CD8-positive, alpha-beta memory T cell (primary cell): ENCODE measurements at places on chromosomes 2 and 18. TPM values are rescaled to one million over a fixed set of nuclear protein-coding genes. Genes with fewer than 3 reads are reported as not detected.
A peak's percentile ranks its signal among the peaks of the same experiment; 100 is the strongest.

Gene NGEF
- total RNA-seq = not detected

Gene CFC1
- total RNA-seq = not detected

Gene TMEM150A
- 6.3 TPM for total RNA-seq

- no peak overlapping the region for H3K27ac ChIP-seq
- no peaks in the 10 kb centered on the region for H3K36me3 ChIP-seq
- H3K27me3 ChIP-seq = no peaks in the 10 kb centered on the region
These were observed 51.6 kb upstream of the FMNL2 start for GRCh38 chr2:152283392-152283791.

- H3K4me3 ChIP-seq = no peak overlapping the region
- H3K27me3 ChIP-seq = no peaks in the 10 kb centered on the region
- DNase-seq = no peak
- H3K36me3 ChIP-seq = no peaks in the 10 kb centered on the region
These were observed 75.5 kb upstream of the TAF1B start for GRCh38 chr2:9767656-9768281.

GRCh38 chr2:214676421-214677089, 132.9 kb downstream of the BARD1 start:
- H3K36me3 ChIP-seq = no peaks in the 10 kb centered on the region
- no peak overlapping the region for H3K4me3 ChIP-seq
- no peak for DNase-seq
- H3K4me1 ChIP-seq = no peaks in the 10 kb centered on the region
- H3K27me3 ChIP-seq = no peaks in the 10 kb centered on the region
- H3K27ac ChIP-seq = no peak overlapping the region

- no peak overlapping the region for H3K27ac ChIP-seq
- no peaks in the 10 kb centered on the region for H3K36me3 ChIP-seq
- H3K27me3 ChIP-seq = no peaks in the 10 kb centered on the region
- H3K4me1 ChIP-seq = peaks cover 59% of the 10 kb centered on the region
These were observed 42.3 kb upstream of the LPIN2 start for GRCh38 chr18:3055186-3055728.

DNA sequence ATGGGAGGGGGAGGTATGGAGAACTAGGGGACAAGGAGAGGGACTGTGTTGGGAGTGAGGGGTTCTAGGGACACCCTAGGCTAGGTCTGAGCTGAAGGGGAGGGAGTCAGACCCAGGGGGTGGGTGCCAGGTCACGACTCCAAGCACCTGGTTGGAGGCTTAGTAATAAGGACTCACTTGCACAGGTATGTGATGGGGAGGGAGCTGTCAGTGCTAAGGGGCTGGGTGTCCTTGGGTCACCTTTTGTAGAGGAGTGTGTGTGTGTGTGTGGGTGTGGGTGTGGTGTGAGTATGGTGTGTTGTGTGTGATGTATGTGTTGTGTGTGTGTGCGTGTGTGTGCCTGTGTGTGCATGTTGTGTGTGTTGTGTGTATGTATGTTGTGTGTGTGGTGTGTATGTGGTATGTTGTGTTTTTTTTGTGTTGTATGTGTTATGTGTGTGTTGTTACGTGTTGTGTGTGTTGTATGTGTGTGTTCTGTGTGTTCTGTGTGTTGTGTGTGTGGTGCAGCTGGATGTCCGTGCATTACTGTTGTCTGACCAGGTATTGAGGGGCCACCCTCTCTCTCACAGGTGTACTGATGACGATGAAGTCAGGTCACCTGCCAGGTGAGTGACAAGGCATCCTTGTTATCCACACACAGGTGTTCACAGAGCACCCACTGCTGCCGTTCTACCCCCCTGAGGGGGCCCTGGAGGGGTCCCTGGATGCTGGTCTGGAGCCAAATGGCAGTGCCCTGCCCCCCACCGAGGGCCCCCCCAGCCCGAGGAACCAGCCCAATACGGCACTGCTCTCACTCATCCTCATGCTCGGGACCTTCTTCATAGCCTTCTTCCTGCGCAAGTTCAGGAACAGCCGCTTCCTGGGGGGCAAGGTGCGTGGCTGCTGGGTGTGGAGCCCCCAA, 9.8 kb downstream of the SLC4A3 start:
- no peak overlapping the region for H3K27ac ChIP-seq
- H3K36me3 ChIP-seq = no peaks in the 10 kb centered on the region
- H3K4me3 ChIP-seq = no peak overlapping the region
- no peaks in the 10 kb centered on the region for H3K4me1 ChIP-seq
- H3K27me3 ChIP-seq = no peaks in the 10 kb centered on the region

Gene EN1
- not detected for total RNA-seq

- H3K27me3 ChIP-seq = no peaks in the 10 kb centered on the region
- peak overlapping the region; percentile 93 for H3K4me3 ChIP-seq
- peak overlapping the region; percentile 84 for H3K27ac ChIP-seq
- H3K36me3 ChIP-seq = peaks cover 22% of the 10 kb centered on the region
These were observed 4.7 kb downstream of the CYTIP start for GRCh38 chr2:157438863-157439823.

GRCh38 chr2:146985753-146986152, 859.1 kb upstream of the ACVR2A start:
- H3K4me3 ChIP-seq = no peak overlapping the region
- H3K27me3 ChIP-seq = no peaks in the 10 kb centered on the region
- no peak overlapping the region for H3K27ac ChIP-seq
- no peak for DNase-seq

- H3K27ac ChIP-seq = no peak overlapping the region
- DNase-seq = no peak
- no peaks in the 10 kb centered on the region for H3K27me3 ChIP-seq
- H3K4me1 ChIP-seq = no peaks in the 10 kb centered on the region
- no peak overlapping the region for H3K4me3 ChIP-seq
These were observed 31.9 kb upstream of the BMPR2 start for GRCh38 chr2:202344178-202344577.

GRCh38 chr2:37615804-37616676, 55.4 kb downstream of the CDC42EP3 start:
- no peaks in the 10 kb centered on the region for H3K27me3 ChIP-seq
- DNase-seq = peak; percentile 80
- peaks cover 42% of the 10 kb centered on the region for H3K4me1 ChIP-seq
- H3K27ac ChIP-seq = peak overlapping the region; percentile 33
- no peaks in the 10 kb centered on the region for H3K36me3 ChIP-seq
- no peak overlapping the region for H3K4me3 ChIP-seq

DNA sequence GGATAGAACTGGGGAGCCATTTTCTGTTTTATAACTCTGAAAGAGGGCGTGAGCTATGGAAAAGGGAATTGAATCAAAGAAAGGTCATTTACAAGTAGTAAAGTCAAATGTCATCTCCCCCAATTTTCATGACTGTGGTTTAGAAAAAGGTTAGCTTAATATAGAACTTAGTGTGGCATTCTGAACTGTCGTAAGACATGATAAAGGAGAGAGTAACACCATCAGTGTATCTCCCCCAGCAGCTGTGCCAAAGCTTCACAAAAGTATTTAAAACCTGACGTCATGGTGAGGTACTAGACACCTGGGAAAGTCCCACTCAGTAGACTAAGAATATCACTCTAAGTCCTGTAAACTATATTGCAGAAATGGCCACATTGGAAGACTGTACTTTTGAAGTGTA, 5.8 kb upstream of the IKZF2 start:
- no peak overlapping the region for H3K27ac ChIP-seq
- H3K36me3 ChIP-seq = no peaks in the 10 kb centered on the region
- peaks cover 4% of the 10 kb centered on the region for H3K4me1 ChIP-seq
- DNase-seq = peak; percentile 22

DNA sequence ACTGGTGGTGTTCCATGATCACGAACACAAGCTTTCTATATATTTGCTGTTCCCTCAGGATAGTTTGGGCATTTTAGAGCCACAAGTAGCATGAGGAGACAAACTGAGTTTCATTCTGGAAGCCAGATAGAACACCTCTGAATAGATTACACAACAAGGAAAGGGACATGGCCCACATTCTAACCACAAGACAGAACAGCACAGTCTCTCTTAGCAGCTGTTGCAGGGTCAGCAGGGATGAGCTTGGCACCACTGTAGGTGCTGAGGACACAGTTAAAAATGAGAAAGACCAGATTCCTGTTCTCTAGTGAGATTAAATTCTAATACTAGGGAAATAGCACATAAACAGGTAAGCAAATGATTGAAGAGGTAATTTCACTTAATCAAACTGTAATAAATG, 235.3 kb downstream of the ZNF407 start:
- H3K27me3 ChIP-seq = no peaks in the 10 kb centered on the region
- no peaks in the 10 kb centered on the region for H3K4me1 ChIP-seq
- H3K4me3 ChIP-seq = no peak overlapping the region
- DNase-seq = no peak
- H3K27ac ChIP-seq = no peak overlapping the region
- no peaks in the 10 kb centered on the region for H3K36me3 ChIP-seq

Gene ARMC9
- 6.4 TPM for total RNA-seq

Gene TUBA3E
- not detected for total RNA-seq

Gene RTN4
- total RNA-seq = 105 TPM

DNA sequence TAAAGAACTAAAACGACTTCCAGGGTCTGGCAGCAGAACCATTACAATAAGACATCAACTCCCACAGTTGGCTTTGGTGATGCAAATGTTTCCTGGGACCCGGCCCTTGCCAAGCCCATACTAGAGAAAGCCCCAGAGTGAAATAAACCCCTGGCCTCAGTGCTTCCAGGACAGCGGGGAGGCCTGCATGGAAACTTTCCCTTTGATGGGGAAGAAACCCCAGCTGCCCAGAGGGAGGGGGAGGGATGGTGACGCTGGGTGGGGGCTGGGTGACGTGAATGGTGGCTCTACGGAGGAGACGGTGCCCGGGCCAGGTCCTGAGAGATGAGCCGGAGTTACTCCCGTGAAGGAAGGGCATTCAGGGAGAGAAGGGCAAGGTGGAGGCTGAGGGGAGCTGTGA, 27.5 kb downstream of the INHBB start:
- H3K36me3 ChIP-seq = no peaks in the 10 kb centered on the region
- no peak overlapping the region for H3K4me3 ChIP-seq
- no peaks in the 10 kb centered on the region for H3K27me3 ChIP-seq
- no peak for DNase-seq
- H3K27ac ChIP-seq = no peak overlapping the region
- no peaks in the 10 kb centered on the region for H3K4me1 ChIP-seq

Gene EMX1
- total RNA-seq = 0.57 TPM

DNA sequence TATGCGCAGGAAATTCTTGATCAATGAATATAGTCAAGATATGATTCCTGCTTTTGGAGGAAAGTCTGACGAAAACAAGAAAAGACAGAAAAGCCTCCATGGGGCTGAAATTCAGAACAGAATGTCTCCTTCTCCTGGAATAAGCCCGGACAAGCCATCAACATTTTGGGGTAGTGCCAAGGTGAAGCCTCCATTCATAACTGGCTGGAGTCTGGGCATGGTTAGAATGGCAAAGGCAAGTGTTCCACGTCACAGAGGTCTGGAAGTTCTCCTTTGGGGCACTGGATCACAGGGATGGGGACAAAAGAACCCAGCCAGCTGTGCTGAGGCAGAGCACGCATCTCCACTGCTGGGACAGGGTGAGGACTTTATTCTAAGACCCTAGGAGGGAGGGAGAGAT, 505.7 kb downstream of the CMPK2 start:
- no peak for DNase-seq
- H3K27me3 ChIP-seq = no peaks in the 10 kb centered on the region
- no peaks in the 10 kb centered on the region for H3K4me1 ChIP-seq

GRCh38 chr2:73993376-73993775, 8.7 kb downstream of the TET3 start:
- no peak for DNase-seq
- H3K4me1 ChIP-seq = peaks cover 54% of the 10 kb centered on the region
- H3K36me3 ChIP-seq = no peaks in the 10 kb centered on the region
- H3K4me3 ChIP-seq = no peak overlapping the region

Gene PAX3
- not detected for total RNA-seq

GRCh38 chr2:221370857-221371211, 201.3 kb downstream of the EPHA4 start:
- no peak for DNase-seq
- no peak overlapping the region for H3K27ac ChIP-seq
- no peaks in the 10 kb centered on the region for H3K27me3 ChIP-seq
- no peak overlapping the region for H3K4me3 ChIP-seq
- H3K36me3 ChIP-seq = no peaks in the 10 kb centered on the region

Gene C18orf54
- 10.6 TPM for total RNA-seq

- no peaks in the 10 kb centered on the region for H3K27me3 ChIP-seq
- no peak overlapping the region for H3K4me3 ChIP-seq
- no peak for DNase-seq
- peaks cover 15% of the 10 kb centered on the region for H3K36me3 ChIP-seq
- peaks cover 11% of the 10 kb centered on the region for H3K4me1 ChIP-seq
- no peak overlapping the region for H3K27ac ChIP-seq
These were observed 26.4 kb downstream of the SLC4A1AP start for GRCh38 chr2:27690052-27690451.

GRCh38 chr18:23852236-23853045, 162.1 kb upstream of the TTC39C start:
- no peak overlapping the region for H3K27ac ChIP-seq
- no peaks in the 10 kb centered on the region for H3K36me3 ChIP-seq
- H3K4me1 ChIP-seq = no peaks in the 10 kb centered on the region

DNA sequence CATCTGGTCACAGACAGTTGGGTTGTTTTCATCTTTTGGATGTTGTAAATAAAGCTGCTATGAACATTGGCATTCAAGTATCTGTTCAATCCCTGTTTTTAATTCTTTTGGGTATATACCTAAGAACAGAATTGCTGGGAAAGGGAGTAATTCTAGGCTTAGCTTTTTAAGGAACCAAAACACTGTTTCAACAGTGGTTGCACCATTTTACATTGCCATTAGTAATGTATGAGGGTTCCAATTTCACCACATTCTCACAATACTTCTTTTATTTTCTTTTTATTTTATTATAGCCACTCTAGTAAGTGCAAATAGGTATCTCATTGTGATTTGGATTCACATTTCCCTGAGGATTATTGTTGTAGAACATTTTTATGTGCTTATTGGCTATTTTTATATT, 108.9 kb upstream of the GLS start:
- no peak overlapping the region for H3K27ac ChIP-seq
- H3K4me3 ChIP-seq = no peak overlapping the region
- H3K4me1 ChIP-seq = no peaks in the 10 kb centered on the region
- no peaks in the 10 kb centered on the region for H3K27me3 ChIP-seq
- no peak for DNase-seq

Gene CFAP53
- total RNA-seq = 0.53 TPM

Gene TTN
- total RNA-seq = 0.83 TPM

- H3K4me3 ChIP-seq = no peak overlapping the region
- no peak overlapping the region for H3K27ac ChIP-seq
- H3K27me3 ChIP-seq = no peaks in the 10 kb centered on the region
- no peaks in the 10 kb centered on the region for H3K4me1 ChIP-seq
These were observed 46.7 kb downstream of the CCDC195 start for GRCh38 chr2:224669449-224669848.

Gene DCDC2C
- total RNA-seq = not detected

- H3K27ac ChIP-seq = no peak overlapping the region
- DNase-seq = no peak
- H3K27me3 ChIP-seq = no peaks in the 10 kb centered on the region
- H3K4me1 ChIP-seq = peaks cover 11% of the 10 kb centered on the region
- no peaks in the 10 kb centered on the region for H3K36me3 ChIP-seq
These were observed 40.9 kb downstream of the RNF144A start for GRCh38 chr2:6957910-6958615.
